ENCODE measurements at places on chromosomes 12 and 14. TPM values are rescaled to one million over a fixed set of nuclear protein-coding genes. Genes with fewer than 3 reads are reported as not detected.

Gene CDK2
- 130 TPM for total RNA-seq

- no peaks in the 10 kb centered on the region for H3K36me3 ChIP-seq
- no peak overlapping the region for H3K27ac ChIP-seq
- DNase-seq = no peak
- H3K4me3 ChIP-seq = no peak overlapping the region
Measured at GRCh38 chr12:97951239-97951638, 488.6 kb downstream of the RMST start.

DNA sequence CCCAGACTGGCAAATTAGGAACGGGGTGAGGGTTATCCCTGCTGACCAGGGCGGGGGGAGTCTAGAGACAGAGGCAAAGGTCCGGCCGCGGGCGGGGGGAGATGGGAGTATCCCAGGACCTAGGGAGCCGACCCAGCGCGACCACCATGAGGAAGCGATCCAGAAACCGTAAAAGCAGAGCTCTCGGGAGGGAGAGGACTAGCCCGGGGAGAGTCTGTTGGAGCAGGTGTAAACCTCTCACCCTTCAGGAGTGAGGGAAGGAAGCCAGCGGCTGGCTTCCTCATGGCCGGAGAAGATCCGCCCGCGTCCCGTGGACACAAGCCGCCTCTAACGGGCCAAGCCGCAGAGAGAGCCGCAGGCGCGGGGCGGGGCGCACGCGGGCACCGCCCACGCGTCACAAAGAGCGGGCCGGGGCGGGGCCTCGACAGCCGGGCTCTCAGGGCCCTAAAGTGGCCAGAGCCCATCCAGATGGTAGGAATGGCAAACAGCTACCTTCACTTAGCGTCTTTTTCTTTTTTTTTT lies at the start of gene ACRBP:
Gene ACRBP, minus strand, starts transcription at position 350 of the 522 bp plus-strand sequence. Its CDS starts 66 bp downstream, at position 284.
- H3K36me3 ChIP-seq = peaks cover 41% of the 10 kb centered on the region
- H3K4me3 ChIP-seq = peak within 1 kb of the TSS; percentile 51
- H3K4me1 ChIP-seq = peaks cover 18% of the 10 kb centered on the region
- peak within 1 kb of the TSS; percentile 10 for H3K27ac ChIP-seq

DNA sequence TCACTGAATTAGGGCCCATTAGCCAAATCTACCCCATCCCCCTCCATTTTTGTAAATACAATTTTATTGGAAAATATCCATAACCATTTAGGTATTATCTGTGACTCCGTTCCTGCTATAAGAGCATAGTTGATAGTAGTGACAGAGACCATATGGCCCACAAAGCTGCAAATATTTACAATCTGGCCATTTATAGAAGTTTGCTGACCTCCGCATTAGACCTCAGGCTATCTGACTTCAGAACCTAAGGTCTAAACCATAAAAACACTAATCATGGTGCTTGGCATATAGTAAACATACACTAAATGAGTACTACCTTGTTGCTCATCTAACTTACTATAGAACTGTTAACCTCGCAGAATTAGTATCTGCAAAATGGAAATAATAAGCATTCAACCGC lies 124.8 kb downstream of the NPAS3 start:
- H3K27ac ChIP-seq = no peak overlapping the region
- H3K27me3 ChIP-seq = no peaks in the 10 kb centered on the region
- no peak overlapping the region for H3K4me3 ChIP-seq
- H3K36me3 ChIP-seq = no peaks in the 10 kb centered on the region
- DNase-seq = no peak

DNA sequence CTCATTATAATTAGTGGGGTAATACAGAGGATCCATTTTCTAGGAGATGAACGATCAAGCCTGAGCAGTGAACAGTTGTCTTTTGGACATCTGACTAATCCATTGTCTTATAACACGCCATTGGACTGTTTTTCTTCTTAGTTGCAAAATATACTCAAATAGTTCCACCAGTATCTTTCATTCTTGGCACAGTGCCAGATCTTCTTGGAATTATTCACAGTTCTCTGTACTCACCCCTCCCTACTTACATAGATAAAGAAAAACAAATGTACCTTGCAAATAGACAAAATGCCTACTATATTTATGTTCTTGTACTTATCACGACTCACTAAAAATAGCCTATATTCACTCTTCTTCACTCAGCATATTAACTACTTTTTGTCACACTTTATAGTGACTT lies 3.8 kb downstream of the CBLN3 start:
- no peaks in the 10 kb centered on the region for H3K27me3 ChIP-seq
- peaks cover 1% of the 10 kb centered on the region for H3K36me3 ChIP-seq
- DNase-seq = no peak
- no peak overlapping the region for H3K4me3 ChIP-seq

DNA sequence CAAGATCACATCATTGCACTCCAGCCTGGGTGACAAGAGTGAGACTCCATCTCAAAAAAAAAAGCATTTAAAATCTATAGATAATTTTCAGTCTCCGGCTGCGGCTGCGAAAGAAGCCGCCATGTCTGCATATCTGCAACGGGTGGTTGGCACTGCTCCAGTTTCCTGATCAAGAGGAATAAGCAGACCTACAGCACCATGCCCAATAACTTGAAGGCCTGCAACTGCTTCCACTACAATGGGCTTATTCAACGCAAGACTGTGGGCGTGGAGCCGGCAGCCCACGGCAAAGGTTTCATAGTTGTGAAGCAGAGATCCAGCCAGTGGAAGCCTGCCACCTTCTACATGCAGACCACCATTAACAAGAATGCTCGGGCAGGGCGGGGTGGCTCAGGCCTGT lies 30.6 kb upstream of the EID3 start:
- H3K36me3 ChIP-seq = no peaks in the 10 kb centered on the region
- no peak overlapping the region for H3K4me3 ChIP-seq
- no peak overlapping the region for H3K27ac ChIP-seq

Measured in activated CD8-positive, alpha-beta T cell treated with anti-CD3 and anti-CD28 coated beads, Interleukin-2, amount 10 ng/mL, durations not matched to agents 7 days and 5 days (primary cell).